ENCODE measurements at places on chromosomes 4 and X.

DNA sequence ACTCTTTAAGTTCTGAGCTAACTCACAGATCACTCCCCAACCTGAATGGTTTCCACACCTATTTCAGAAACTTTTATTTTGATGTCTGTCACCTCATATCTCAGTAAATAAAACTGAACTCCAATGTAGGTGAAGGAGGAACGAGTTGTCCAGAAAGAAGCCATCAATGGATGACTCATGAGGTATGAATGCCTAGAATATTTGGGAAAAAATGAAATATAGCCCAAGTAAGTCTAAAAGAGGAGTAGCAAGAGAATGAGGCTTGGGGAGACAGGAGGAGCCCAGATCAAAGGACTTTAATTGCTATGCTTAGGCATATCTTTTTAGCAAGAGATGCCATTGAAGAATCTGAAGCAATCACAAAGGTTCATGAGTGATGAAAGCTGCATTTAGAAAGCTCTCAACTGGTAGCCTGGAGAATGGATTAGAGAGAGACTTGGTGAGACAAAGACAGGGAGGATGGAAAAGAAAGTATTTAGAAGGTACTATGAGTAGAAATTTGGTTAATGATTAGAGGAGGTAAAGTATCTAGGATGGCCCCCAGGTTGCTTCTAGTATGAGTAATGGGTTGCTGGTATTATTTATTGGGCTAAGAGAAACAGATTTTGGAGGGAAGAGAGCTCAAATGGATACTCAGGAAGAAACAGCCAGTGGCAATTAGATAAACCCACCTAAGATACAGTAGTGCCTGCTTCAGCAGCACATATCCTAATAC, 39.4 kb downstream of the NOCT start:
- peak; percentile 22 for DNase-seq

DNA sequence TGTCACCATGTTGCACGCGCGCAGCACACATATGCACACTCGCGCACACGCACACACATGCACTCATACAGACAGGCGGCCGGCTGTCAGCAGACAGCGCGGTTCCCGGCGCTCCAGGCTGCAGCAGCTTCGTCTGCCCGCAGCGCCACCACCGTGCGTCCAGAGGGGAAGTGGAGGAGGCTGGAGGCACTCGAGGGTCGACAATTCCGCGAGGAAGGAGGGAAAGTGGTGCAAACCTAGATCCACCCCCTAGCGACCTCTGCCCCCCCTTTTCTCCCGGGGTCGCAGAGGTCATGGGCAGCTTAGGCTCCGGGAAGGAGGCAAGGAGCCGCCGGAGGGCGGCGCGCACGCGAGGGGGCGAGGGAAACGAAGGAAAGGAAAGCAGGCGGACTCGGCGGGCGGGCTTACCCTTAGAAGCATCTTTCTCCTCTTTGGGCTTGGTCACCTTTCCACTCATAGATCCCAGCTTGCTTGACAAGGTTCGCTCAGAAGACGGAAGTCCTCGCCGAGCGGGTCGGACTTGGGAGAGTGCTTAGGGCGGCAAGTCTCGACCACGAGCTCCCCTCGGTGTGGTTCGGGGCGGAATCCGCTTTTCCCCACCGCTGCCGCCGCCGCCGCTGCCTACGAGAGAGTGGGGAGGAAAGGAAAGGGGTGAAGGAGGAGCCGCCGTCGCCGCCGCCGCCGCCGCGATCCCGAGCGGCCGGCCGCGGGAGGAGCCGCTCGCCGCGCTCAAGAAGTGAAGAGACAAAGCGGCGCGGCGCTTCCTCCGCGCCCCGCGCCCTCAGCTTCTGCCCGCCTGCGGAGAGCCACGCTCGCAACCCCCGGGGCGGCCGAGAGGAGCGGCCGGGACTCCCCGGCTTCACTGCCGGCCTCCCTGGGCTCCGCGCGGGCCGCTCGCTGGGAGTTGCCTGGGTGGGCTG, 326.6 kb upstream of the F9 start:
- DNase-seq = no peak

DNA sequence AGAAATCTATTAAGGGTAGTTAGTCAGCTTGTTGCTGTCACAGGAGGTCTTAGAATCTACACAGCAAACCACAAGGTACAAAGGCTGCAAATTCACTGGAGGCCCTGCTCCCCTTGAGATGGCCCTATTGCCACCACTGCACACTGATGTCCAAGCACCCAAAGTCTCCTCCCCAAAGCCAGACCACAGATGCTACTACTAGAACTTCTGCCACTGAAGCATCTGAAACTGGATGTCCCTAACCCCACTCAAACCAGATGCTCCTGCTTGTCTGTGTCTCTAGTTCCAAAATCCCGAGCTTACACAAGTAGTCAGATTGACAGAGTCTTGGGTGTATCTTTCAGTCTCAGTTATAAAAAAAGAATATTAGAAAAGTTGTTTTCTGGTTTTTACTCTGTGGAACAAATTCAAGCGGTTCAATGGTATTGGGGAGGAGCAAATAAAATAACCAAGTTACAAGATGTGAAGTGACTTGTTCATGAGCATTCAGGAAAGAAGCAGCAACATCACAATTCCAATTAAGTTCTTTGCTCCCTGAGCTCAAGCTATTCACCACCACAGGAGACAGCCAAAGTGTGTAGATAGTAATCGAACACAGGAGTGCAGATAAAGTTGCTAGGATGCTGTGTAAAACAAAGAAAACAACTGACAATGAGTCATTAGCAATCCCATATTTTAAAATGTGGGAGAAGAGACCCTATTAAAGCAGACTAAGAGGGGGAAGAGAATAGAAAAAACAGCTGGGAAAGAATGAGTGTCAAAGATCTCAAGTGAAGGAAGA, 352.3 kb downstream of the PDGFC start:
- DNase-seq = no peak

DNA sequence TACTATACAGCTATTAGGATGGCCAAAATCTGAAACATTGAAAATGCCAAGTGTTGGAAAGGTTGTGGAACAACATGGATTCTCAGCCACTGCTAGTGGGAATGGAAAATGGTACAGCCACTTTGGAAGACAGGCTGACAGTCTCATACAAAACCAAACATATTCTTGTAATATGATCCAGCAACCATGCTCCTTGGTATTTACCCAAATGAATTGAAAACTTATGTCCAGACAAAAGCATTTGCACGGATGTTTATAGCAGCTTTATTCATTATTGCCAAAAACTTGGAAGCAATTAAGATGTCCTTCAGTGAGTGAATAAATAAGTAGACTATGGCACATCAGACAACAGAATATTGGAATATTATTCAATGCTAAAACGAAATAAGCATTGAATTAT, 105.8 kb upstream of the DCLK2 start:
- DNase-seq = no peak

- no peak for DNase-seq
Observed at GRCh38 chrX:19578956-19579355, 63.6 kb upstream of the MAP3K15 start.

GRCh38 chr4:17763416-17763815, 18.0 kb downstream of the FAM184B start:
- DNase-seq = no peak

DNA sequence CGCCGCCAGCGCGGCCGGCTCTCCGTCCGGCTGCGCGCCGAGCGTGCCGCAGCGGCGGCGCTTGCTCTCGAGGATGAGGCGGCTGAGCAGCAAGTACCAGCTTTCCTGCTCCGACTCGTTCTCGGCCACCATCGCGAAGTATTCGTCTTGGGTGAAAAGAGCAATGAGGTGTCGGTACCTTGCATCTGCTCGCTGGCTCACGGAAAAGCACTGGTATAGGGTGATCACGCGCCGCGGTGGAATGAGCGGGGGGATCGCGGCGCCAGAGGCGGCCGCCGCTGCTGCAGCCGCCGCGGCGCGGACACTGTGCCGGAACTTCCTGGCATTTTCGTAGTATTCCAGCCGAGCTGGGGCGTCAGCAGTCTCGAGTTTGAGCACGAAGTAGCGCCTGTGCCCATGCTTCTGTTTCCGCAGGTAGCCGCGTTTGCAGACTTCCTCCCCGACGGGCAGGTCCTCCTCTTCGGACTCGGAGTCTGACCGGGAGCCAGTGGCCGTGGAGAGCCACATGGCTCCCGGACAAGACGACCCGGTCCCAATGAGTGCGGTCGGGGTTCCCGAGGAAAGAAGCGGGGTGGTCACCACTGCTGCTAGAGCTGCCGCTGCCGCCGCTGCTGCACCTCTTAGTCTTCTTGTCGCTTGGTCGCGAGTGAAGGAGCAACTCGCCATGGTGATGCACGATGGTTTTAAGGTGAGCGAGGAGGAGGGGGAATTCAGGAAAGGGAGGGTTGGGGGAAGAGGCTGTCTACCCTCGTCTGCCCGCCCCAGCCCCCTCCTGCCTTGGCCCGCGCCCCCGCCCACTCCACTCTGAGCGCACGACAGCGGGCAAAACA, 469 bp downstream of the IRS4 start:
- DNase-seq = no peak

DNA sequence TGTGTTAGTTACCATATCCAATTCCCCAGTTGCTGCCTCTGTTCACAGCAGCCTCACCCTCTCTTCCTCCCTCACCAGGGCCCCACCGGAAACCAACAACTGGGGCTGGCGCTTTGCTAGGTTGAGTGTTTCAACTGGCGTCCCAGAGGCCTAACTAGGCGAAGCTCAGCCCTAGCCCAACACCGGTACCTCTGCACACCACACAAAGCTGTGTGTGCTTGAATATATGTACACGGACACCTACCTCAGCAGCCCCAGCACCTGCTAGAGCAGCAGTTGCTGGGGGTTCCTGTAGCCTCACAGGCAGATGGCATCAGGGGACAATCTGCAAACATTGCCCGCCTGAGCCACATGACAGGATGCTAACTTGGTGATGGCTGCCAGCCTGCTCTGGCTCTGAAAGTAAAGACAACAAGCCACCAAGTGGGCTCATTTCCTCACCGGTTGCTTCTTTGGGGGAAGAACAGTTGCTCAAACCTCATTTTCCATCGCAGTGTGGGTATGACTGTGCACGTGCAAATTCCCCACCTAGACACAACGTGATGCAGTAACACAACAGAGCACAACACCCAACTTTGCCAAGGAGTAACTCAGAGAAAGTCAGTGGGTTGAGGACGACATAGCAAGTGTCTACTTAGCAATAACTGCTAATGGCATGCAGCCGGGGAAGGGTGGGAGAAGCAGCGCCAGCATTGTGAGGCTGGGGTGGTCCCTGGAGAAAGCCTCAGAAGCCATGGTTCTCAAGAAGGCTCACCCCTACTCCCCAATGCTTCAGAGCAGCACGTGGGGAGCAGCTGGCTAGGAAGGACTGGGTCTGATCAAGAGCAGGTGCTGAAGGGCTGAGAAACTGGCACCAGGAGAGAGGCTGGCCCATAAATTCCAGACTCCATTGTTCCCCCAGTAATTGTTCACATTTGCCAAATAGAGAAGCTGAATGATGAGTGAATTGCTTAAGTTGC, 139.5 kb downstream of the SH3KBP1 start:
- DNase-seq = no peak

Data from AG08395 (cell line).